Activated gamma-delta T cell treated with anti-CD3 and anti-CD28 coated beads, Interleukin-2, amount 50 U/mL, for 16 hours (primary cell): ENCODE measurements at places on chromosomes 1 and 21.
A peak's percentile ranks its signal among the peaks of the same experiment; 100 is the strongest.

- DNase-seq = no peak
Observed at GRCh38 chr1:178407655-178408054, 89.1 kb downstream of the CLEC20A start.

- DNase-seq = no peak
Observed at GRCh38 chr1:80170811-80171485, 1164.4 kb upstream of the ADGRL4 start.

DNA sequence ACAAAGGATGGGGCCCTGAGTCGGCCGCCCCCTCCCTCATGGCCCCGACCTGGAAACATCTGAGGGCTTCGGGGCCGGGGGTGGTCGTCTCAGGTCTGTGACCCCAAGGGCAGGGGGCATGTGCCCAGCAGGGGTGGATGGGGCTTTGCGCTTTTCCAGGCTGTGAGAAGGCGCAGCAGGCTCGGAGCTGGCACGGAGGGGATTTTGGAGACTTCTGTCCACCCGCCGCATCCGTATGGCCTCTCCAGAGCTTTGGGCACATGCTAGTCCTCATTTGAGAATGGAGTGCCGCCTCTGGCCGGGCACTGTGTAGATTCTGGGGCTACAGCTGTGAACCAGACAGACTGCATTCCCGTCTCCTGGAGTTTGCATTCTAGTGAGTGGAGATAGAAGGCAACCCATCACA is 66.1 kb upstream of the WNT4 start:
- DNase-seq = no peak

GRCh38 chr1:206846487-206846886 is 18.9 kb upstream of the IL20 start:
- no peak for DNase-seq

DNA sequence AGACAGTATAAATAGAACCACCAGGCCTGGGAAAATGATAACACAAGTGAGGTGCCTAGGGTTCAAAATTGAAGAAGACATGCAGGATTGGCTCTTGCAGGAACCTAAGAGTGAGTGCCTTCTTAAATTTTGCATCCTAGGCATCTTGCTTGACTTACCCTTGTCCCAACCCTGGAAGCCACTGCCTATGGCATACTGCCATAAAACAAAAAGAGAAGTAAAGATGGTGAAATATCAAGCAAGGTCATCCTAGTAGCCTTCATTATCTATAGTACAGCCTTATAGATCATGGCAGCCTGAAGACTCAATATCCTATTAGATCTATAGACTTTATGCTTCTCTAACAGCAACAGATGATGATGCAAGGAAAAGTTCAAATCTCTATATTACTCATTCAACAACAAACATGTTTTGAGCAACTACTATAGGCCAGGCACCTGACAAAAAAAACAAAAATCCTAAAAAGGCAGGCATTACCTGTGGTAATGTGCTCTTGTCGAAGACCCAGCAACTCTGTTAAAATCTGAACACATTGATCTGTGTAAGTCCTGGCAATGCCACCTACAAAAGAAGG is 6.3 kb downstream of the AP4B1 start:
- no peak for DNase-seq

GRCh38 chr1:41632781-41633575 is 148.5 kb upstream of the EDN2 start:
- no peak for DNase-seq

GRCh38 chr1:59412718-59413326 is 115.9 kb downstream of the FGGY start:
- DNase-seq = no peak

DNA sequence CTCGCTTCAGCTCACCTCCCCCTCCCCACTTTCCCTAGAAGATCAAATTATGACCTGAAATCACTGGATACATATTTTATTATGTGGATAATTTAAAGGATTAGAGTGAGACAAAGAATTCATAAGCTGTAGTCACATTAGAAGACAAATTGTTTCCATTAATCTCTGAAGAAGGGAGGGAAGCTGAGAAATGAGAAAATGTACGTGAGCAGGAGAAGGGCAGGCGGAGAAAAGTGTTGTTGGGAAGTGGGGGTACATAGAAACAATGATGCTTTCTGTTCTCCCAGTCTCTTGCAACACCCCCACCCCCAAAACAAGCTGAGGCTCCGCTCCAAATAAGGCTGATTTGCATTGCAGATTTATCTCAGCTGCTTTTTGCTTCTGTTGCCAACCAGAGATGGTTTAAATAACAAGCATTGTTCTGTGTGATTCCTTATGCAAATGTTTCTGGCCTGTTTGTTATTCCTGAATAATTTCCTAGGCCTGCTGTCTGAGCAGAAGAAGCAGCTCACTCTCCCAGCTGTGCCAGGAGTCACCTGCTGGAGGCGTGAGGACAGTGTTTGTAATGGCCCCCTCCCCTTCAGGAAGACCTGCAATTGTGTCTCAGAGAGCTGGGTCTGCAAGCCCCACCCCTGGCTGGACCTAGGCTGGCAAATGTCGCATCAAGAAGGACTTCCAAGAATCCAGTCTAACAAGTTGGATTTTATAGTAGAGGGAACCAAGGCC is 121.8 kb upstream of the TNR start:
- DNase-seq = no peak

DNA sequence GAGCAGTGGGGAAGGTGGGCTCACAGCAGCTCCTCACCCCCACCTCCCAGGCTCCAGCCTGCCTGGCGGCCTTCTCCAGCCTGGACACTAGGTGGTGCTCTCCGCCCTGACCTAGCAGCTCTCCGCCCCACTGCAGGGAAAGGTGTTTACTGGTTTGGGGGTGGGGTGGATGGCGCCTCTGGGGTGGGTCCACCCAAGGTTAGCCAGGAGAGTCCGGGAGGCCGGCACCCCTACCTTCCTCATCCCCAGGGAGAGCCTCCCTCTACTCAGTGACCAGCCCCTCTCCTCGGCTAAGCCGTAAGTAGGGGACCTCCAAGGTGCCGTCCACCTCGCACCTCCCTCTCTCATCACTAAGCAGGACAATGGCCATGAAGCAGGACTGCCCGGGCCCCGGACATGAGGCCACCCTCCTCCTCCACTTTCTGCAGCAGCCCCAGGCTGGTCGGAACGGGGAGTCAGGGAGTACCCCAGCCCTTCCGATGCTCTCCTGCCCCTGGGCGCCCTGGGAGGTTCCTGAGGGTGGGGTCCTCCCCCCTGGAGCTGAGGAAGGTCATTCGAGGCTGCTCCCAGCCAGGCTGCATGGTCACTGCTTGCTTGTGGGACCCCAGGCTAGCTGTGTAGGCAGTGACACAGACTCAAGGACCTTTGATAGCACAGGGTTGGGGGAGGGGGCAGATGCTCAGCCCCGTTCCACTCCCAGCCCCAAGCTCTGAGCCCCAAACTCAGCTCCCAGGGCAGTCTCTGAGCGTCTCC is 101.4 kb upstream of the VAMP3 start:
- DNase-seq = peak; percentile 41

GRCh38 chr1:192914092-192914491 is 105.3 kb downstream of the RGS2 start:
- no peak for DNase-seq

GRCh38 chr1:61348025-61348665 is 265.8 kb downstream of the NFIA start:
- no peak for DNase-seq

- no peak for DNase-seq
Observed at GRCh38 chr1:204282761-204283221, 69.0 kb upstream of the GOLT1A start.

GRCh38 chr21:42220138-42220701 is 1.3 kb downstream of the ABCG1 start:
- DNase-seq = peak; percentile 39

DNA sequence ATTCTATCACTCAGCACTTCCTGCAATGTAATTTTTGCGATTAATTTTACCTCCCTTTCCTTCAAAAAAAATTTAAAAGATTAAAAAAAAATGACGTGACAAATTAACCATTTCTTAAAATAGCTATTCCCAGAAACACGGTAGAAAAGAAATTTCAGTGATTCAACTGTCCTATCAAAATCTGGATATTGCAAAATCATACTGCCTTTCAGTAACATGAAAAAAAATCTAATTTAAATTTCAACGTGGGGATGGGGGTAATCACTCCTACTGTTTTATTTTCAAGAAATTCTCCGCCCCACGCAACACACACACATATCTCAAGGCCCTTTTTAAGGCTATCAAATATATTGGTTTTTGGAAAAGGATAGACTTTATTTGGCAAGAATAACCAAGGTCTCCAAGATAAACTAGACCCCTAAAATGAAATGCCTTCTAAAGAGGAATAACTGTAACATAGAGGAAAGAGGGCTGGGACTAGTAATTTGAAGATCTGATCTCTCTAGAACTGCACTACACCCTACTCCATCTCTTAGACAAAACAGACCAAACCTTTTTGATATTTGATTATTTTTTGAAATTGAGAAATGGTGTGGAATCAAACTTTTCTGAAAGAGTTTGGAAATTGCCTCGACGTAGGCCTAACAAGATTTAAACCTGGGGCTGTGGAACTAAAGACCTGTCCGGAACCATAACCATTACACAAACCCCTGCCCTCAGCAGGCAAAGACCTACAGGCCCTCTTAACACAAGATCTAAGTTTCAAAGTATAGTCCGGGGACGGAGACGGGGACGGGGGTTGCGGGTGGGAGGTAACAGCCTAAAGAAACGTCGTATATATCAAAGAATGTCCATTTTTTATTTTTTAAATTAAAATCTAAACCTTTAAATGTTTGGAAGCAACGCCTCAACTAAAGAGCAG is 941 bp downstream of the ARNT start:
- DNase-seq = no peak

GRCh38 chr1:152783095-152783494 is 3.0 kb upstream of the LCE1E start:
- DNase-seq = no peak

DNA sequence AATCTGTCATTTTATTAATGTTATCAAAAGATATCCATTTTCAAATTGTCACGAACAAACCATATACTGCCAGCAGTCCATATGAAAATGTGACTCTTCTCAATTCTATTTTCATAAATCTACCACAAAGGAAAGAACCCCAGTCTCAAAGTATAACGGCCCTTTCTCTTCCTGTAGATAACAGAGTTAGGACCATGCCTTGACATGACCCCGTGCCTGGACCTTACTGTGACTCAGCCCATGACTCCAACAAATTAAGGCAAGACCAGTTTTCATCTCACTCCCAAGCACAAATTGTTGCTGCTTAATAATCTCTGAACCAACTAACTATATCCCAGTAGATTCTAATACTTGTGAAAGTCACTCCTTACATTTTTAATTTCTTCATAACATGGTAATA is 124.4 kb upstream of the NFIA start:
- no peak for DNase-seq

DNA sequence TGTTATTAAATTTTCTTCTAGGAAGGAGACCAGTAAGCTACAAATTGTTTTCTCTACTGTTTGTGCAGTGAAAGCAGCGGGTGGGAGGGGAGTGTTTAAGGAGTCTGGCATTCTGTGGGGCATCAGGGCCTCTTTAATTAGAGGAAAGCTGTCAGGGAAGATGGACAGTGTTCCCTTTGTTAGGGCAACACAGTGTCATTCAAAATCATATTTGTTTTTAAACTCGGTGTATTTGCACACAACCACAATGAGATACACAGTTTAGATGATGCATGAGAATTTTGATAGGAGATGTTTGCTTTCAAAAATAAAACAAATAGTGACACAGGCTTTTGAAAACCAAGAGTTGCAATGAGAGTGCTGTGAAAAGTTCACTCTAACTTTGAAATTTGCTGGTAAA is 15.1 kb upstream of the ST6GALNAC3 start:
- DNase-seq = no peak

- DNase-seq = no peak
Observed at GRCh38 chr1:67019600-67020136, 34.3 kb downstream of the SLC35D1 start.

DNA sequence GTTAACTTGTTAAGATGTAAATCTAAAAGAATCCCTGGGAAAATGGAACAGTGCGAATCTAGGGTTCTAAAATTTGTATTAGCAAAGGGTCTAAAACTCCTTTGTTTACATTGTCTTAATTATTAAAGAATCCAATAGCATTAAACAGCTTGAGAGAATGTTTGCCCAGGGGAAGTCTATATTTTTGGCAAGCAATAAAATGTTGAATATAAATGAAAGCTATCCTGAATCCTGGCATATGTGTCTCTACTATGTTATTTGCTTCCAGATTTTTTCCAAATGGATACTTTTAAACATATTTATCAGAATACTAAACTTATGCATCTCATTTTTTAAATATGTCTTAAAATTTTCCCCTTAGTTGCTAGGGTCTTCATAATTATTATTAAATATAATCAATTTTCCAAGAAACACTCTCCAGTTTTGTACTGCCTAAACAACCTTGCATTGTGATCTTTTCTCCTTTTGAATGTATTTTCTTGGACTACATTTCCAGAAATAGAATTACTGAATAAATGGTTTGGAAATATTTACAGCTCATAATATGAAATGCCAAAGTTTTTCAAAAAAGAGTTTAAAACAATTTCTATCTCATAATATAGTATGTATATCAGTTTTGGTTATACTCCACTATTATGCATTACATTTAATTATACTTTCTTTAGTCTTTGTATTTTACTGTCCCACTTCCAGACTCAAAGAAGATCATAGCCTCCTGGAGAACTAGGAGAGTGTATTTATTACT is 304.8 kb downstream of the USP25 start:
- no peak for DNase-seq

- DNase-seq = no peak
Observed at GRCh38 chr1:41537788-41538351, 53.4 kb upstream of the EDN2 start.

- no peak for DNase-seq
Observed at GRCh38 chr21:45931397-45931969, 50.1 kb upstream of the COL6A1 start.

GRCh38 chr1:200899451-200899915 is 4.8 kb downstream of the INAVA start:
- DNase-seq = no peak

GRCh38 chr1:214377886-214378285 is 96.9 kb downstream of the SMYD2 start:
- no peak for DNase-seq

- DNase-seq = no peak
Observed at GRCh38 chr1:172351754-172352161, 68.7 kb upstream of the C1orf105 start.

DNA sequence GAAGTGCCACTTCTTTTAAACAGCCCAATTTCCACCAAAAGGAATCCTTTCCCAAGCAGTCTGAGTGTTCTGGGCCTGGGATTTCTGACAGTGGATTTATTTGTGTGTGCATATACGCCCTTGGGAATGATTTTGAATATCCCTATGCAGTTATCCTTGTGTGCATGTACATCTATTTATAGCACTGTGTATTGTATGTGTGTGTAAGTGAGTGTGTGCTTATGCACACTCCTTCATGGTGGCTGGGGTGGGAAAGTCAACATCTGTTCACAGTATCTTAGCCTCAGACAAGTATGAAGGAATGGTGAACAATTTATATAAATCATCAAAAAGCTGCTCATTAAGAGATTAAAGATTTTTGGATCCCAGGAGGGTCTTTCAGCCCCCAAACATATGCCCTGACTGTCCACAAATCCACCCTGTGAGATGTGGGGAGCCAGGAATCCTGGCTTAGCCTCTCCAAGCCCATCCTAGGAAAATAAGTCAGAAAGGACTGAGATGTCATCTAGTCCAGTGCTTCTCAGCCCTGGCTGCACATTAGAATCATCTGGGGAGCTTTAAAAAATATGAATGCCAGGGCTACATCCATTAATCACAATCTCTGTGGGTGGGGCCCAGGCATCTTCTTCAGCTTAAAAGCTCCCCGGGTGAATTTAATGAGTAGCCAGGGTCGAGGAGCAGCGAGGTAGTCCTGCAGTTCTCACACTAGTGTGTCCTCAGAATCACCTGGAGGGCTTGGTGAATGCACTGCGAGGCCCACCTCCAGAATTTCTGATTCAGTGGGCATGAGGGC is 101.4 kb downstream of the PLXNA2 start:
- DNase-seq = no peak

- no peak for DNase-seq
Observed at GRCh38 chr1:96233422-96233821, 488.2 kb upstream of the PTBP2 start.
